Activated T-helper 1 cell treated with anti-CD3 and anti-CD28 coated beads, Interleukin-12 subunit alpha, Interleukin-12 subunit beta, Interleukin-2, Interleukin-4 antibody, amounts not matched to agents 30 ng/mL and 10 ng/mL and 1 ng/mL, durations not matched to agents 14 hours and 24 hours and 36 hours (primary cell): ENCODE measurements at places on chromosomes 4 and X.

DNA sequence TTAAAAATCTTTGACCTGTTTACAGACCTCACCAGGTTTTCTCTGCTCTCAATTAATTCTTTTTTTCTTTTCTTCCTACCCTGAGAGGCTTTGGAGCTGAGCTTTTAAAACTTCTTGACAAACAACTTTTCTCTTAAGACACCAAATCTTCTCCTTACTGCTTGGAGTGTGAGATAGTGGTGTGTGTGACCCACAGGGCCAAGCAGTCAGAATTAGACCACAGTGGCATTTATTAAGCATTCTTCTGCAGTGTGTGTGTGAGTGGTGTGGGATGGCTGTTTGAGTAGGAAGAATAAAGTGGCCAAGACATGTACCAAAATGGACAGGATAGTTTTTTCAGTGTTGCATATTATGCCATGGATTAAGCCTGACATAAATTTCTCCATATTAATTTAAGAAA, 665.1 kb downstream of the RAPGEF2 start:
- H3K36me3 ChIP-seq = no peaks in the 10 kb centered on the region
- H3K27ac ChIP-seq = no peak overlapping the region
- H3K4me3 ChIP-seq = no peak overlapping the region
- H3K27me3 ChIP-seq = no peaks in the 10 kb centered on the region

- no peaks in the 10 kb centered on the region for H3K27me3 ChIP-seq
- no peak overlapping the region for H3K4me3 ChIP-seq
- no peaks in the 10 kb centered on the region for H3K36me3 ChIP-seq
- no peak overlapping the region for H3K27ac ChIP-seq
These were observed 152.7 kb upstream of the EDNRA start for GRCh38 chr4:147328189-147328588.

GRCh38 chrX:154428176-154429171, at the start of gene ATP6AP1:
Gene ATP6AP1 (plus strand): TSS chrX:154428677. CDS start chrX:154428693, 16 bp downstream.
- peaks cover 22% of the 10 kb centered on the region for H3K4me1 ChIP-seq
- H3K36me3 ChIP-seq = peaks cover 12% of the 10 kb centered on the region
- no peaks in the 10 kb centered on the region for H3K27me3 ChIP-seq
- peak; percentile 88 for DNase-seq
- peak within 1 kb of the TSS; percentile 83 for H3K4me3 ChIP-seq

DNA sequence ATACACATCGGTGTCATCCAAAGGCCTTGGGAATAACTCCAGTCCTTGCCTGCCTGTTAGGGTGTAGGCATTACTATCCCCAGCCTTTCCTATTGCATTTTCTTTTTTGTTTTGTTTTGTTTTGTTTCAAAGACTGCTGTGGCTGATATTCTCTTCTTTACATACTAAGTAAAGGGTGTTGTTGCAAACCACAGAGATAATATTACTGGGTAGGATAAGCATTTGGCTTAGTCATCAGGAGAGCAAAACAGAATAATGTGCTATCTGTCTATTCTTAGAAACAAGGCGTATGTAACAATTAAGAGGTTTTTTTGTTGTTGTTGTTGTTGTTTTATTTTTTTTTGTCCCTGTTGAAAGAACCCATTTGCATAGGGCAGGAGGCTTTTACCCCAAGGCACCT, 41.8 kb downstream of the UGT2B28 start:
- no peaks in the 10 kb centered on the region for H3K36me3 ChIP-seq
- H3K4me3 ChIP-seq = no peak overlapping the region
- H3K27ac ChIP-seq = no peak overlapping the region
- H3K4me1 ChIP-seq = no peaks in the 10 kb centered on the region
- DNase-seq = no peak

DNA sequence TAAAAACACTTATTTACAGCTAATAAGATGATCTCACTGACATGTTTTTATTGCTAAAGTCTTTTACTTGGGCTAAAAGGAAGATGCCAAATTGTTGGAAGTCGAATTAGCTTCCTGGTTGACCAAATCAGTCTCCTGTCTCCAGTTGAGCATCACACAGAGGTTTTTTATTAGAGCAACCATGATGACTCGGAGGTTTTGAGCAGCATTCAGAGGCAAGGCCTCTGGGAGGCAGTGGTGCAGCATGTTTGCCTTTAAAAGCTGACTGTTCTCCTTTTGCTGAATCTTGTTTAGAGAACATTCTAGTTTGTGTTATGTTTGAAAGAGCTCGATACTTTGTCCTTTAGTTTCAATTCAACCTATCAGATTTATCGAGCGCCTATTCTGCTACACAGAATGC, 2.1 kb downstream of the UCHL1 start:
- no peak overlapping the region for H3K4me3 ChIP-seq
- H3K27ac ChIP-seq = no peak overlapping the region
- H3K4me1 ChIP-seq = peaks cover 5% of the 10 kb centered on the region
- H3K27me3 ChIP-seq = peaks cover 42% of the 10 kb centered on the region

DNA sequence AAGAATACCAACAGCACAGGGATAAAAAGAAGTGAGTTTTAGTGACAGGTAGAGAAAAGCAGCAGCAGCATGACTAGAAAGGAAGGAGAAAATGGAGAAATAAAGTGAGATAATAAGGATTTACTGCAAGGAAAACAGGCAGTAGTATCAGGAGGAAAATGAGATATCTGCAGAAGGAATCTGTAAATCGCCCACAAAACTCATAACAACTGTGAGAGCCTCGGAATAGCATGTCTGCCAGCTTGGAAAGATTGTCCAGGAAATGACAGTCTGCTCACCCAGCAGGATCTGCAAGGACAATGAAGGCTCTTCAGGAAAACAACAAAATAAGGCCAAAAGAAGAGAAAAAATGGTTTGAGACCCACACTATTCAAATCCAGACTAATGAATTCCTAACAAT, 47.4 kb downstream of the CXXC4 start:
- H3K27ac ChIP-seq = no peak overlapping the region
- H3K4me1 ChIP-seq = no peaks in the 10 kb centered on the region
- no peak for DNase-seq
- H3K36me3 ChIP-seq = no peaks in the 10 kb centered on the region
- no peak overlapping the region for H3K4me3 ChIP-seq
